ELR (cell line): ENCODE measurements at places on chromosomes 12 and 14.
A peak's percentile ranks its signal among the peaks of the same experiment; 100 is the strongest.

- no peak for DNase-seq
Observed at GRCh38 chr14:78450669-78451318, 280.6 kb downstream of the NRXN3 start.

- DNase-seq: no peak
Observed at GRCh38 chr12:12909995-12910420, 18.6 kb downstream of the GPRC5A start.

DNA sequence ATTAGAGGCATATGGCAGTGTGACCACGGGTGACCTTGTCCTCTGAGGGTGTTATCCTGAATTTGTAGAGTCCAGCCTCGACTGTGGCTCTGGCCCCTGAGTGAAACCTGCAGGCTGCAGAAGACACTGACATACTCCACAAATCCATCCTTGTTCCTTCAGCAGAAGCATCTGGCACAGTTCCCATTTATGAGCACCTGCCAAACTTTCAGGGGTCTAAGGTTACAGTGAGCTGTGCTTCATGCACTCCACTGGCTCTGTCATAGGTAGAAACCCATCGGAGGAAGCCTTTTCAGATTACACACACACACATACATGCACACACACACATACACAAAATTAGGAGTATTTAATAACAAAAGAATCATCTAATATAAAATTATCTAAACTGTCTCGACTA is 13.6 kb upstream of the NUAK1 start:
- no peak for DNase-seq

DNA sequence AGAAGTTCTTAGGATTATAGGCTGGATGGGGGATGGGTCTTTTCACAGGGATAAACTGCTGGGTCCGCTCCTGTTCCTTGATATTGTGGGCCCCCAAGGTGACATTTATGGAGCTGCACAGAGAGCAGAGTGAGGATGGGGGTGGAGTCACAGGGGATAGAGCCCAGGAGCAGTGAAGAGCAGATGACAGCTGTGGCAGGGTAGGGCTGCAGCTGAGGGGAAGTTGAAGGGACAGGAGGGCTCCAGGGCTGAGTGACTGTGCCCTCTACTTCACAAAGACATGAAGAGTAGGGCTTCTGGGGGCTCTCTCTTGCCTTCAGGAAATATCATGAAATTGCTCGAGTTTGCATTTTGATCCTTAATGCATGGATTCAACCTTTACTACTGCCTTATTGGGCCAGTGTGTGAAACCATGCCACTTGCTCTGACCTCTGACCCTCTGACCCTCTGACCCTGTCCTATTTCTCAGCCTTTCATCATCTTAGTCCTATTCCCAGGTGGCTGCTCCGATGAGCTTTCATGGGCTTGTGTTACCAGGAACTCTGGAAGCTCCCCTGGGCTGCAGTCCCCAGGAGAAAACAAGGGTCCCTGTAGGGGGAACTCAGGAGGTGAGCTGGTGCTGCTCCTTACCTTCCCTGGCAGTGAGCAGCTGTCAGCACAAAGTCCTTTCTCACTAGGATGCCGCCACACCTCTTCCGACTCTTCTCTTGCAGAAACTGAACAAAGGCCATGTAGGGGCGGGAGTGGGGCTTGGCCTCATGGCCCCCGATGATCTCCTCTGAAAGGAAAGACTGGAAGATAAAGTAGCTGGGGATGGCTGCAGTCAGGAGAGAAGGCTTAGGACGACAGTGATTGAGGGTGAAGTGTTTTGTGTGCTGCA is 1.6 kb downstream of the GZMH start:
- no peak for DNase-seq

DNA sequence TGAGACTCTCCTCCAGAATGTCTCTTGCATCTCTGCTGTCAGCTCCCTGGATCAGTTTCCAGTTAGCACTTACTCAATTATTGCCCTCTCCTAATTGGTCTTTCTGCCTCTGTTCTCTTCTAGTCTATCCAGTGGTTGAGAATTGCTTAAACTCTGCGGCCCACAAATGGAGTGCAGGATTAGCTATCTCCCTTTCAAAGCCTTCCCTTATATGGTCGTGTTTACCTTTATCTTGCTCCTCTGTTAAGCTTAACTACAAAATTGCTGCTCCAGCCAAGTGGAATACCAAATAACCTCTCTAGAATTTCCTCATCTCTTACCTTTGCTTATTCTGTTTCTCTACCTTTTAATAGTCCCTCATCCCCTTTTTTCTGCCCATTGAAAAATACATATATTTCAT is 132.7 kb downstream of the NRXN3 start:
- no peak for DNase-seq

- peak; percentile 29 for DNase-seq
Observed at GRCh38 chr14:68135566-68135965, 316.0 kb downstream of the RAD51B start.

DNA sequence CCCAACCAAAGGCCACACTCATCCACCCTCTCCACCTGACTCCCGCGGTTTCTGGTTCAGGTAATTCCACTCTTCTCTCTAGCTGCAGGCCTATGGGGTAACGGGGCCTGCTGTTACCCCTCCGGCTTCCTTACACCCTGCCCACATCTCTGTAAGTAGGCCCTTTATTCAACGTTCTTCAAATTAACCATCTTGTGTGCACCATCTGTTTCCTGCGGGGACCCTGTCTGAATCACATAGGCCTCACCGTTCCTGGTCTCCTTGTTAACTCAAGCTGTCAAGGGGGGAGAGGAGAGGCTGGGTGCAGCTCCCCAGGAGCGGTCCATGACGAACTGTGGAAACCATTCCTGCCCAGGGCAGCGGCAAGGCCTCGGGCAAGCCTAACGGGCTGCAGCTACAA is 9.3 kb upstream of the DLK1 start:
- no peak for DNase-seq

- DNase-seq: no peak
Observed at GRCh38 chr14:47976139-47976538, 300.7 kb upstream of the MDGA2 start.

DNA sequence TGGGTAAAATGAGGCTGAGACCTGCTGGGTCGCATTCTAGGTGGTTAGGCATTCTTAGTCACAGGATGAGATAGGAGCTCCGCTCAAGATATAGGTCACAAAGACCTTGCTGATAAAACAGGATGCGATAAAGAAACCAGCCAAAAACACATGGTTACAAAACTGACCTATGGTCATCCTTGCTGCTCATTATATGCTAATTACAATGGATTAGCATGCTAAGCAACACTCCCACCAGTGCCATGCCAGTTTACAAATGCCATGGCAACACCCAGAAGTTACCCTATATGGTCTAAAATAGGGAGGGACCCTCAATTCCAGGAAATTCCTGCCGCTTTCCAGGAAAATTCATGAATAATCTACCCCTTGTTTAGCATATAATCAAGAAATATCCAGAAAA is 132.4 kb downstream of the BRMS1L start:
- DNase-seq: no peak

DNA sequence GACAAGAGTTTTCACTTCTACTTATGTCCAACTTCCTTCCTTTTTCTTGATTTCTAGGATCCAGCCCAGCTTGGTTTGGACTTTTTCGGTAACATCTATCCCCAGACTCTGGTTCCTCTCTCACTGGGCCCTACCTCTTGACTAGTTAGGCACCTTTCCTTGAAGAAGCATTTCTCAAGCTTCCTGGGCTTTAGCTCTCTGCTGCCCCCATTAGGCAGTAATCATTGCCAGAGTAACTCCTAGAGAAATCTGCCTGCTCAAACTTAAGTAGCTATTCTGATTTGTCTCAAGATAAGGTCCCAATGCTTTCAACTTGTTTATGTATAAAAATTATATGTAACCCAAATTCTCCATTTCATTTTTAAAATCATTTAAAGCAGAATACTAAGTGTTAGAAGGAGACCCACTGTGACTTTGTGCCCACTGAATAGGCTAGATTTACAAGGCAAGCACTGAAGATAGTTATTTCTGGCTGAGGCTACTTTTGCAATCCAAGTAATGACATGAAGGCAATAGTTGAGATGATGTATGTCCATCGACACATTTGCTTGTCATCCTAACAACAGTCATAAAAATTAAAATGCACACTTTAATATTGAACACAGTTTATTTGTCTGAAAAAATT is 275.0 kb upstream of the G2E3 start:
- peak; percentile 66 for DNase-seq

DNA sequence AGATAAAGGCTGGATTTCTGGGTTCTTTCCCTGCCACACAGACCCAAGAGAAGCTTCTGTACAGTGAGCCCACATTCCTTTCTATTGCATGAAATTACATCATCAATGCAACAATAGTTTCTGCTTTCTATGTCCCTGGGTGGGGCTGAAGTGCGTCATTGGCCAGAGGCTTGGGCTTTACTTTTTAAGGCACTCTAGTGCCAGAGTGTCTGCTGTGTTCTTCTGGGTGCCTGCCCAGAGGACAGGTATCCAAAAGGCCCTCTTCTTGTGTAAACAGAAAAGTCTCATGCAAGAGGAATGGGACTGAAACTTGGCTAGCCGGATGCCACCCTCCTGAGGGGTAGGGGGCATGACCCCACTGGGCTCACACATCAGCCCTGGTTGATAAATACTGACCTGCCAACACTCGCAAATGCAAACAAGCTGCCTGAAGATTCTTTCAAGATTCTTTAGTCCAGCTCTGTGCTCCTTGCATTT is 5.9 kb downstream of the KRT86 start:
- DNase-seq: peak; percentile 97

- peak; percentile 15 for DNase-seq
Observed at GRCh38 chr12:79121486-79121885, 256.9 kb downstream of the SYT1 start.

DNA sequence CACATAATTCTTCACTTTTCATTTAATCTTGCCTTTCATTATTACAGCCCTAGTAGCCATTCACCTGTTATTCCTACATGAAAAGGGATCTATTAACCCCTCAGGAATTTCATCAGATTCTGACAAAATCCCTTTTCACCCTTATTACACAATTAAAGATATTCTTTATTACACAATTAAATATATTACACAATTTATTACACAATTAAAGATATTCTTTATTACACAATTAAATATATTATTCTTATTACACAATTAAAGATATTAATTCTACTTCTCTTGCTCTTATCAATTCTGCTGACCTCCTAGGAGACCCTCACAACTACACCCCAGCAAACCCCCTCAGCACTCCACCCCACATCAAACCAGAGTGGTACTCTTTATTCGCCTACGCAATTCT is 77.1 kb downstream of the SINHCAF start:
- no peak for DNase-seq

DNA sequence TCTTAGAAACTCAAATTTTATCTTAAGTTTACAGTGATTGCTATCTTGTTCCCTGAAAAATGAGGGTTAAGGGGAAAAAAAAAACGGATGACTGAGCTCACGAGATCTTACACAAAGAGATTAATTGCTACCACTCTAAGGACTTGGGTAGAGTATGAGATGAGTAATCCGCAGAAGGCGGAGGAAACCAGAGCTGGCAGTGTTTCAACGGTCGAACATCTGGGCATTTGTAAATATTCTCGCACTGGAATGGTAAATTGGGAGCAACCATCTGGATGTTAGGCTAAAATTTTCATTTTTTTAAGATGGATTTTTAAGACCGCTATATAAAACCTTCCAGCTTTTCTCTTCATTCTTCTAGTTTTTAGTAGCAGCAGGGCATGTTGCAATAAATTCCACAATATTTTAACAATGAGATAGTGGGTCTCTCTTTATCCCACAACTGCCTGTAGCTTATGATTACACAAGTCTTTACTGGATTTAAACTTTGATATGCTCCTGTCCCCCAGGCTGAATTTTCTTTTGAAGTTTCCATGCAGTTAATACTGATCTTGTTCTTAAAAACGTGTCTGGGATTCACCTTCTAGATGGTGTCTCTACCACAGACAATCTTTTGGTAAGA is 1324.1 kb downstream of the AACS start:
- DNase-seq: no peak

- no peak for DNase-seq
Observed at GRCh38 chr14:92534932-92535643, 21.5 kb downstream of the RIN3 start.

DNA sequence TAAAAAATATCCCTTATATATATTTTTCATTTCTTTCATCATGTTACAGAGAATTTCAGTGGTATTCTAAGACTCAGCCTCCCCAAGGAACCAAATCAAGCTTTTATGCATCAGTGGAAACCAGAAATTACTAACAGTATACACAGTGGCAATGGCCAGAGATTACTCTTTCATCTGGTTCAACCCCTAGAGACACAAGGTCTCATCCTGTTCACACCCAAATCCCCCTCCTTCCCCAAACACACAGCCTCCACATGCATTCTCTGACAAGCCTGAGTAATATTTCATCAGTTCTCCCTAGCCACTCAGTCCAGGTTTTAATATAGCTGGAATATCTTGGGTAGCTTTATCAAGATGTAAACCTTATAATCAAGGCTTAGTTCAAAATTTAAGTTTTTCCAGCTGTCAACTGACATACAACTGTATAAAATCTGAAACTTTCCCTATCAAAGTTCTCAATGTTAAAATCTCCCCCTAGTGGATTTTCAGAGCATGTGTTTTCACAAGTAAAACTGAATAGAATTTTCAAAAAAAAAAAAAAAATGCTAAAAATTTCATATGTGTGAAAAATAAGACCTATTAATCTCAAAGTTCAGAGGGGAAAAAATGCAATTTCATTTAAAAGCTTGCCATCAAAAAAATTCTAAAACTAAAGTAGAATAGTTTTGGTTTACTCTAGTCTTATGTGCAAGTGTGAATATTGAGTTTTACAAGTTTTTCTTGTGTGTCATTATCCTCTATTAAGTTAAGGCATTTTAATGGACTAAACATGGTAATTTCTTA is 10.5 kb upstream of the SSTR1 start:
- peak; percentile 59 for DNase-seq

- DNase-seq: no peak
Observed at GRCh38 chr12:124406043-124406442, 111.2 kb downstream of the RFLNA start.

DNA sequence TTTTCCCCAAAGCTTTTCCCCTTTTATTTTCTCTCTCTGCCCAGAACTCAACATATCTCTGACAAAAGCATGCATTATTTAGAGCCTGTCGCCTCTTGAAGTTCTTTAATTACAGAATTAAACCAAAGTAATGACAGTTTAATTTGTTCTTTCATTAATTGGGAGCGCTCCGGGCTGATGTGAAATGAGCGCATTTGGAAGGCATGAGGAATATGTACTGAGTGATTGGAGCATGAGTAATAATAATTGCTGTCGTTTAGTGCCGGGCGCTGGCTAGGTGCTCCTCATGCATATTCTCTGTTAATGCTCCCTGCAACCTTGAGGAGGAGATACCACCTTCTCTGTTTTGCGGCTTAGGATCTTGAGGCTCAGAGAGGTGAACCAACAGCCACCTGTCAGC is 120.5 kb downstream of the SLC25A47 start:
- DNase-seq: peak; percentile 75

DNA sequence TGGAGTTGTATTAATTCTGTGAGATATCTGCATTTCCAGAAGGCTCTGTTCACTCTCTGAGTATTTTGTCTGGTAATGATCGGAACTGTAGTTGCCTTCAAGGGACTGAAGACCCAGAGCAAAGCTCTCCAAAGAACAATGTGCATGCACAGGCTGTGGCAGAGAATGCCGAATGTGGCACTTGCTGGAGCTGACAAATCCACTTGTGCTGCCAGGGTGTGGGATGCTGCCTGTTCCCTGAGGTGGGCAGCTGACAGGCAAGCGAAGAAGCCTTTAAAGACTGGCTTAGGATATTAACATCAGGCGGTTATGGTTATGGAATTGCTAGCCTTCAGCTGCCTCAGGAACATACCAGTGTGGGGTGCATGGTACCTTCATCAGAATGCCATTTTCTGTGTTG is 419.9 kb upstream of the ATP2B1 start:
- DNase-seq: no peak

- peak; percentile 83 for DNase-seq
Observed at GRCh38 chr12:114400925-114401324, 5.0 kb downstream of the TBX5 start.
